GF-D8 (cell line): ENCODE measurements at places on chromosomes 1 and 21.

DNA sequence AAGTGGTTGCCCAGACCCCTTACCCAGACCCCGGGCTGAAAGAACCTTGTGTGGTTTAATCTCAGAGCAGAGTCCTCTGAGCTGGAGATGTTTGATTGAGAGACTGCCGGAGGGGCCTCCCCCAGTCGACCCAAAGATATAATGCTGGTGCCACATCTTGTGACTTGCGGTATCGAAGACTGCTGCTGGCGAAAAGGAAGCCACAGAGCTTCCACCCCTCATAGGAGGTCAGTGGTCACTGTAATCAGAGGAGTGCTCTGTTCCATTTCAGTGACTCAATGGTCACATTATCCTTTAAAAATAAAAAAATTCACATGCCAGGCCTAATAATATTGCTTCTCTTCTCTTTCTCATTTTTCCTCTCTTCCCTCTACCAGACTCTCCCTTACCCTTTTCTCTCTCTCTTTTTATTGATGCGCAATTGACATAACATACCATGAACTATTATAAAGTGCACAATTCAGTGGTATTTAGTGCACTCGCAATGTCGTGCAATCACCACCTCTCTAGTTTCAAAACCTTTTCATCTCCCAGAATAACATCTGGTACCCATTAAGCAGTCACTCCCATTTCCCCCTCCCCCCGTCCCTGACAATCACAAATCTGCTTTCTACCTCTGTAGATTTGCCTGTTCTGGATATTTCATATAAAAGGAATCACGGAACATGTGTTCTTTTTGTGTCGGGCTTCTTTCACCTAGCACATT, 52.6 kb upstream of the LYST start:
- no peak for DNase-seq

- no peak for DNase-seq
Measured at GRCh38 chr1:185017338-185017737, 28.0 kb upstream of the RNF2 start.

DNA sequence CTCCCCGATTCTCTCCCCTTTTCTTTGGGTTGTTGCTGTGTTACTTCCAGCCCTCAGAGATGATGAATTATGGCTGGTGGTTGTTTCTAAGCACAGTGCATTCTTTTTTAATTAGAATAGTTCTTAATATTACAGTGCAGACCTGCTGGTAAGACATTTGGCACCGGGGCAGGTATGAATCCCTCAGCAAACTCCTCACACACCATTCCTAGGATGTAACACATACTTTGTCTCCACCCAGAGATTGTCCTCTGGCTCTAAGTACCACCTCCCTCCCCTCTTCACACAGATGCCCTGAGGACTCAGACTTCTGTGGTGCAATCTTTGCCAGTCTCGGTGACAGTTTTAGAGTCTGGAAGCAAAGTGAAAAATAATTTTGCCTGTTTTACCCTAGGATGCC, 143.1 kb downstream of the HLX start:
- DNase-seq = no peak

DNA sequence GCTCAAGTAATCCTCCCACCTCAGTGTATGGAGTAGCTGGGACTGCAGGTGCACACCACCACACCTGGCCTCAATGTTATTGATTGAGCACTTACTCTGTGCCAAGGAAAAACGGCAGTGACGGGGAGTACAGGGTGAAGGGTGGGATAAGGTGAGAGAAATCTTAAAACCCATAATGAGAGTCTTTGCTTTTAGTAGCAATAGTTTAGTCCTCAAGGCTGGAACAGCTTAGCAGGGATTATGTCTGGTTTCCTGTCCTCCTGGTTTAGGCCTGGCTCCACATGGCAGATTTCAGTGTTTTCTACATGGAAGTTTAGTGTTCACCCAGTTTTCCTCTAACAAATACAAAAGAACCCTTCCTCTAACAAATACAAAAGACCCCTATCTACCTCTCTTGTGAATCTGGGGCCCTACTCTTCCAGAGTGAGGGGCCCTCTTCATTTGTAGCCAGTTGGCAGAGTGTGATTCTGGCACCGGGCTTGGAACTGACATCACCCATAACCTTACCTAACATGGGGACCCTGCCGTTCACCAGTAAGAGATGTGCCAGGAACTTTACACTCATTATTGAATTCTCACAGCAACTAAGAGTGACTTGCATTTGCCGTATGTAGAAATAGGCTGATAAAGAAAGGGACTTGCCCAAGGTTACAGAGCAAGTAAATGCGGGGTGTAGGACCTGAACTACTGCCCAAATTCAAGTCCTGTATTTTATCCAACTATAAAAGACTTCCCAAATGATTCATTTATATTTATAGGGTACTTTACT, 6.9 kb downstream of the ZNF691 start:
- DNase-seq = no peak

DNA sequence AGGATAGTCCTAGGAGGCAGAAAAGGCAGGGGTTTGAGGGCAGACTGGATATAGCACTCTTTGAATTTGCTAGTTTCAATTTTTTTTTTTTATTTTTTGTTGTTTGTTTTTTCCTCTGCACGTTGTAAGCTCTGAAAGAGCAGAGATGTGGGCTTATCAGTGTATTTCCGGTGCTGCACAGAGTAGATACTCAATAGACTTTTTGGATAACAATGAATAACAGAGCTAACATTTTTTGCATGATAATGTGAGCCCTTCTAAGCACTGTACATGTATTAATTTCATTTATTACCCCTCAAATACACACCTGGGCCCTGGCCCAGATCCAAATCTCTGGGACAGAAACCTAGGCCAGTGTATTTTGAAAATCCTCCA, 17.1 kb upstream of the PARP1 start:
- DNase-seq = no peak

- no peak for DNase-seq
Measured at GRCh38 chr1:65911679-65912078, 119.0 kb downstream of the PDE4B start.

DNA sequence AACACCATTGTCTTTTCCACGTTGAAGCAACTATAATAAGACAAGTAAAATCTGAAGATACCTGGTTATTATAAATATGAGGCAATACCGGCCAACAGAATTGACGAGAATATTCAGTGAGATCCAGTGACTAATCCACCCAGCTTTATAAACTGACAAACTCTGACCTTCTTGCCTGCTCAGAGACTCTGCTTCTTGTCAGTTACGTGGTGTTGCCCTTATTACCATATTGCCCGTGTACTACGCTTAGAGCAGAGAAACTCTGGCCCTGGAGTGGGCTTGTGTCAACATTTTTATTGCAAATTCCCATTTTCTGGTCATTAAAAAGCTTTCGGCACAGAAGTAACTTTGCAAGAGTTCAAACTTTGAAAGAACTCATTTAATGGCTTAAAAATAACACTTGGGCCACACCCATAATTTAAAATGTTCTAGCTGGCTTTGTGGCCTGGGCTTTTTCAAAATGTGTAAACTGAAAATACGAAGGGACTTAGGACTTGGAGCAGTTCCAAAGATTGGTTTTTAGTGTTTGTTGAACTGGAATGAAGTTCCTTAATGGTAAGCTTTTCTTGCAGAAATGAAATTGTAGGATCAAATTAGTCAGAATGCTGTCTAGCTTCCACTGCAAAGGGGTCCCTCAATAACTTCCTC, 266.2 kb downstream of the LMO4 start:
- DNase-seq = no peak

DNA sequence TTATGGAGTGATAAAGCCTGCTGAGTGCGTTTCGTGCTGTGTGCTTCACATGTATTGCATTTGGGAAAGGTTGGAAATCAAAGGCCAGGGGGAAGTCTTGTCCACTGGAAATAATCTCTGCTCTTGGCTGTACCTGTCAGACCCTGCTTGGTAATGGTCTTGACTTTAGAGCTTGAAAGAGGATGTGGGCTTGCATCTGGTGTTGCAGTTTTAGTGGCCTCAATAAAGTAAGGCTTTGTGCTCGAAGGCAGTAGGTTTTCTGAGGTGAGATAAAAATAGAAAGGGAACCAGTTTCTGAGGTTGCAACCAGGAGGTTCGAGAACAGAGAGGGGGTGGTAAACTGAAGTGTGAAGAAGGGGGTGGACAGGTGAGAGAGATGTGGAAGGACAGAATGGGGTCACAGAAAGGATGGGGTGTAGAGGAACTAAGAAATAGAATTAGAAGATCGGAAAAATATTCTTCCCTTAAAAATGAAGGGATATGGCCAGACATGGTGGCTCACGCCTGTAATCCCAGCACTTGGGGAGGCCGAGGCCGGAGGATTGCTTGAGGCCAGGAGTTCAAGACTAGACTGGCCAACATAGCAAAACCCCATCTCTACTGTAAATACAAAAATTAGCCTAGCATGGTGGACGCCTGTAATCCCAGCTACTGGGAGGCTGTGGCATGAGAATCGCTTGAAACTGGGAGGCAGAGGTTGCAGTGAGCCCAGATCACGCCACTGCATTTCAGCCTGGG, 1.5 kb downstream of the S100PBP start:
- peak; percentile 53 for DNase-seq

- DNase-seq = no peak
Measured at GRCh38 chr1:238672262-238672661, 714.1 kb upstream of the CHRM3 start.

- no peak for DNase-seq
Measured at GRCh38 chr1:67771152-67771551, 62.1 kb downstream of the GNG12 start.

DNA sequence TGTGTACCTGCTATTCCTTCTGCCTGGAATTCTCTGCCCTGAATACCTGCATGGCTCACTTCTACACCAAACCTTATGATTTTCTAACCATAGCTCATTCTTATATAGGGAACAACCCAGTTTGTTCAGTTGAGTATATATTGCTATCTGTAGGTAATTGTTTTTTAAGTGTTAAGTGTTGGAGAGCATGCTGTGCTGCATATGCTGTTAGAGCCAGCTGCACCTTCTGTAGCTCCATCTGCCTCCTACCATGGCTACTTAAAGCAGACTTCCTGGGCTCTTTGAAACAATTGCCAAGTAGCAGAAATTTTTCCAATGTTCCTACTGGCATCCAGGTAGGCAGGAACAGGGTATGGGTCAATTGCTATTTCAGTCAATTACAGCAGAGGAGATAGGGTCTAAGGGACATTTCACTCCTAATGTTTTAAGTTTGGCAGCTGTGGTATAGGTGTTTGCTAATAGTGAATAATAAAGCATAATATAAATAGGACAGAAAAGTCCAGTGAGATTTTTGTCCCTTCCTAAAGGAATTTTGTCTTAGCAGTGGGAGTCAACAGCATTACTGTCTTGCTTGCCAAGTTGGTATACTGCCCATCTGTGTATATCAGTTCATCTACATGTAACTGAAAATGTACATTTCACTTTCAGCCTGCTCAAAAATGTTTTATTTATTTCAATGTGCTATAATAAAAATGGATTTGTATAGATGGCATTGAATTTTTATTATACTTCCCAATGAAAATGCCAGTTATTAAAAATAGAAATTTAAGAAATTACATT, 34.0 kb upstream of the C1orf115 start:
- no peak for DNase-seq

DNA sequence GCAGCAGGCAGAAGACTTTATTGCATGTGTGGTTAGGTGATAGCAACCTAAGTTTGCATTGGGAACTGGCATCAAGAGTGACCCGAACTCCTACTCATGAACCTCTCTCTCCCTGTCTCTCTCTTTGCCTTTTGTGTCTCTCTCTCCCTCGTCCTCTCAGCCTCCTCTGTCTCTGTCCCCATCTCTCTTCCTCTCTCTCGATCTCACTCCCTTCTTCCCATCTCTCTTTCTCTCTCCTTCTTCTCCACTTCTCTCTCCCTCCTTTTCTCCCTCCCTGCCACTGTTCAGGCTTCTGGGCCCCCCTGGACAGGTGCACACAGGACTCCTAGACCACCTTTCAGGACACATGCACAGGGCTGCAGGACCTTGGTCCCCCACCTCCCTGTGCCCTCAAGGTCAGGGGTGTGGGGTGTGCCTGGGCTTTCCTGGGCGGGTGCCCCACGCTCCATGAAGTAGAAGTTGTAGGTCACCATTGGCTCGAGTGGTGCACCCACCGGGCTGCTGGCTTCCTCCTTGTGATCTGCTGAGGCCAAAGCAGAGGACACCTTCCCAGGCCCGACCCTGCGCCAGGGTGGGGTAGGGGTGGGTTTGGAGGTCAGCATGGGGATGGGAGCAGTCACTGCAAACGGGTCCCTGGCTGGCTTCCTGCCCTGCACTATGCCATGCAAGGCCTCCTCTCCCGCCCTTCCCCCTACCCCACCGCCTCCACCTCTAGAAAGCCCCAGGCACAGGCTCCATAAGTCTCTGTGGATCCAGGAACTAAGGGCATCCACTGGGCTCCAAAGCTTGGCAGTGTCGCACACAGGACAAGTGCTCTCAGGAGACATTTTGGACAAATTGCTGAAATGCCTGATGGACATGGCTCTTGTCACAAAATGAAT, 13.2 kb upstream of the ZBTB17 start:
- DNase-seq = no peak

- peak; percentile 18 for DNase-seq
Measured at GRCh38 chr1:159008744-159009188, 941 bp upstream of the IFI16 start.

GRCh38 chr1:74471470-74471869, 40.9 kb downstream of the LRRC53 start:
- no peak for DNase-seq

- DNase-seq = no peak
Measured at GRCh38 chr1:154857022-154857421, 13.1 kb downstream of the KCNN3 start.

- no peak for DNase-seq
Measured at GRCh38 chr21:45390121-45390751, 14.7 kb upstream of the COL18A1 start.

DNA sequence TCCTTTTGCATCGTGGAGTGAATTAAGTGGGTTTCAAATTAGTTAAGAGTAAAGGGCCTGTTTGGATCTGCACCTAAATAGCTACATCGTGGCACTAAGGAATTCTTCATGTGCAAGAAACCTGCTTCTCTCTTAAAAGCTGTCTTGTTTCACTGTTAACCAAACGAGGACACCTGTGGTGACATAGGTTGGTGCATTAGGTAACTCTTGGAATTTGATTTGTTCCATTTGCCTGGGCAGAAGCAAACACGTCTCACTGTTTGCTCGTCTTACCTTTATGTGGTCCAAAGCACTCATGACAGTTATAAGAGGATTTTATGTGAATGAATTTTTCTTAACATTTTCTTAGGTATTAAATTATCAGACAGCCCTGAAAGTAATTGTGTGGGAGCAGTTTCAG, 60.9 kb downstream of the PRDM2 start:
- no peak for DNase-seq

GRCh38 chr1:30816211-30817076, 58.9 kb upstream of the LAPTM5 start:
- no peak for DNase-seq

GRCh38 chr1:64163431-64163830, 40.0 kb upstream of the UBE2U start:
- no peak for DNase-seq

- DNase-seq = no peak
Measured at GRCh38 chr1:210313921-210314320, 14.8 kb upstream of the HHAT start.
